Daoy (cell line): ENCODE measurements at places on chromosomes 3 and 15.
A peak's percentile ranks its signal among the peaks of the same experiment; 100 is the strongest.

DNA sequence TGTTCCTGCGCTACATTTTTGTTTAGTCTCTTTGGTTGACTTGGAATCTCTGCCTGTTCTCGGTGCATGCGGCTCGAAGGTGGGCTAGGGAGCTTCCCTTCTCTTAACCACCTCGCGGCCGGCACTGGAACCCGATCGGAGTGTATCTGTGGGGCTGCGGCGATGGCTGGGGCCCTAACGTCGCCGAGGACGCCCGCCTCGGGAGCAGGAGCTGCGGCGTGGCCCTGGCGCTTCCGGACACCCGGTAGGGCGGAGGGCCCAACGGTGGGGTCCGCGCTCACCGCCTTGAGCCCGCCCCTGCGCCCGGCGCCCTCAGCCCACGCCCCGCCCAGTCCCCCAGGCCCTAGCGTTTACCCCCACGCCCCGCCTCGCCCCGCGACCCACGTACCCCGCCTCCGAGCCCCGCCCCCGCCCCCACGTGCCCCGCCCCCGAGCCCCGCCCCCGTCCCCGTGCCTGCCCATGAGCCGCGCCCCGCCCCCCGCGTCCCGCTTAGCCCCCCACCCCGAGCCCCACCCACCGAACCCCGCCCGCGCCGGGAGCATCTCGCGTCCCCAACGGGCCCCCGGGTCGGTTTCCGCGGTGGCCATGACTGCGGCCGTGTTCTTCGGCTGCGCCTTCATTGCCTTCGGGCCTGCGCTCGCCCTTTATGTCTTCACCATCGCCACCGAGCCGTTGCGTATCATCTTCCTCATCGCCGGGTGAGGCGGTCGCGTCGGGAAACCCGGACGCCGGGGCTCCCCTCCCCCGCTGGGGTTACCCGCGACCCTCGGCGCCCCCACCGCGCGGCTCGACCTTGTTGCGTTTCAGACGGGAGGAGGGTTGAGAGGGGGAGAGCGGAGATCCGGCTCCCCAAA lies at the start of gene APH1B:
APH1B (plus strand) TSS at position 568 of the 855 bp plus-strand sequence; CDS start at position 587, 19 bp downstream.
- peak; percentile 82 for DNase-seq

DNA sequence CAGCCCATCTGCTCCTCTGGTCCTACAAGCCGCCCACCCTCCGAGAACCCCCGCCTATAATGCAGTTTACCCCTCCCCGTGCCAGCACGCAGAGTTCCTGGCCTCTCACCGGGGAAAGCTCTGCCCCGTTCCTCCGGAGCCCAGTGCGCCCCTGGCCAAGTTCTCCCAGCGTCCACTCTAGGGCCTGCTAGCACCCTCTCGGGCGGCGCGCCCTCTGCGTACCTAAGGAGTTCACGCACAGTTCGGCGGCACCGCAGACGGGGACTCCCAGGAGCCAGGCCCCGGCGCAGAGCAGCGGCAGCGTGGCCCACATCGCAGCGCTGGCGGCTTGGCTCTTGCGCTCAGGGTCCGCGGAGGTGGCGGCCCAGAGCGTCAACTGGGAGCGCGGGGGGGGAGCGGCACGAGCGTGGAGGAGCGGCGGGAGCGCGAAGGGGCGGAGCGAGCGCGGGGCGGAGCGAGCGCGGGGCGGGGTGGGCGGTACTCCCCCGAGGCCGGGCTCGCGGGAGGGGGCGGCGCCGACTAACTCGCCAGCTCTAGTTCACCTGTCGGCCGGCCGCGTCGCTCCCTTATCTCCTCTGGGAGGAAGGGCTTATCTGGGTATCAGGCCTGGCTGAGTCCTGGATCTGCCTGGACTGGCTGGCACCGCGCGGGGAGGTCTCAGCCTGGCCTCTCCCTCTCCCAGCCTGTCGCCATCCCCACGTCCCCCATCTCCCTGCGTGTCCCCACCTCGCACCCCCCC lies at the start of gene CTSH:
CTSH (minus strand) TSS at position 378 of the 739 bp plus-strand sequence; CDS start at position 313, 65 bp downstream.
- DNase-seq, result peak; percentile 71

DNA sequence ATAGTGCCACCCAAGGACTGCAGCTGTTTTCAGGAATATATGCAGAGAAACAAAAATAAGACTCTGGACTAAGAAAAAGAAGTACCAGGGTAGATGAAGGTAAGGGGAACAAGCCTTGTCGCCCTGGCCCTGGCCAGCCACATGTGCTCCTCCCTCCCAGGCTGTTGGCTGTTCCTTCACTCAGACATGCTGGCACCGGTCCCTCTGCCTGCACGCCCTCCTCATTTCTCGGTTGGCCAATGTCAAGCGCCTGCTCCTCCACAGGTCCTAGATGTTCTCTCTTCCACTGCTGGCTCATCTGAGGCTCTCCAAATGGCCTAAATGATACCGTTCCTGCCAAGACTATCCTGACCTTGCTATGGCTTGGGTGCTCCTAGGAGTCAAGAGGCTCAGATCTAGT lies 288.4 kb upstream of the LYSMD4 start:
- no peak for DNase-seq

- DNase-seq, result no peak
Measured at GRCh38 chr15:101004986-101005747, 86.0 kb downstream of the LRRK1 start.

- no peak for DNase-seq
Measured at GRCh38 chr3:153260681-153261080, 98.7 kb downstream of the RAP2B start.

GRCh38 chr15:79042213-79042928 lies 48.2 kb downstream of the RASGRF1 start:
- DNase-seq, result no peak

DNA sequence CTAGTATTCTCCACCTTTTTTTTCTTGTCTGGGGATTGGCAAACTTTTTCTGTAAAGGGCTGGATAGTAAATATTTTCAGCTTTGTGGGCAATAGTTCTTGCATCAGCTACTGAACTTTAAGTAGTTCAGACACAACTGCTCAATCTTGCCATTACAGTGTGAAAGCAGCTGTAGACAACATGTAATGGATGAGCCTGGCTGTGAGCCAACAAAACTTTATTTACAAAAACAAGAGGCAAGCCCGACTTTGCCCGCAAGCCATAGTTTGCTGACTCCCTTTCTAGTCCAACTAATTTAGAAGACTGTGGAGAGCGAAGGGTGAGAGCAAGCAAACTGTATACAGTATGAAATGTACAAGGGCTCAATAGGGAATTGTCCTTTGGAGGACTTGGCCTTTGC lies 6.2 kb downstream of the FRMD4B start:
- DNase-seq, result no peak
